ENCODE measurements at places on chromosomes 12 and 14.

GRCh38 chr12:57899010-57899662, 42.2 kb upstream of the ATP23 start:
- no peak for DNase-seq

DNA sequence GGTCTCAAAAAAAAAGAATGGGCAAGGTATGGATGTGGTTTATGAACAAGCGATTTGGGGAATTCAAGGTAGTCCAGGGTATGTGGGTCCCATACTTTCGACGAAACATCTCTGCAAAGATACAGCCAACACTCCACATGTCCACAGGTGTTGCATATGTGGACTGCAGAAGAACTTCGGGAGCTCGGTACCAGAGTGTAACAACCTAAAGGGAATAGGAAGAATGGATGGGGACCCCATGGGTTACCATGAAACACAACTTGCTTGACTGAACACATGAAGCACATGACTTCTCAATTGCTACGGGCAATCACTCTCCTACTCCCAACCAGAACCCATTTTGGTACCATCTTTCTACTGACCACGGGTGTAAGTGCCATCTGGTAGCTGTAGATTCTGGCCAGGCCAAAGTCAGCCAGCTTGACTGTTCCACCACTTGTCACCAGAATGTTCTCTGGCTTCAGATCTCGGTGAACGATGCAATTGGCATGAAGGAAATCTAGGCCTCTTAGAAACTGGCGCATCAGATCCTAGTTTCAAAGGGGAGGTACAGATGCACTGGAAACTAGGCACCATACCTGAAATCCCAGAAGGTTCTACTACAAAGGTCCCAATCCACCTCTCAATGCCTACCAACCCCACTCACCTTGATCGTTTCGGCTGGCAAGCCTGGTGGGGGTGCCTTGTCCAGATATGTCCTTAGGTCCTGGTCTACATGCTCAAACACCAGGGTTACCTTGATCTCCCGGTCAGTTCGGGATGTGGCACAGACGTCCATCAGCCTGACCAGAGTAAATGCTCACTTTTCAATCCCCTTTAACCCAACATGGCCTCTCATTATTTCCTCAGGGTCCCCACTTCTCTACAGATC, 1.3 kb downstream of the CDK4 start:
- DNase-seq, result no peak

GRCh38 chr12:114340231-114340630, 65.7 kb downstream of the TBX5 start:
- no peak for DNase-seq

DNA sequence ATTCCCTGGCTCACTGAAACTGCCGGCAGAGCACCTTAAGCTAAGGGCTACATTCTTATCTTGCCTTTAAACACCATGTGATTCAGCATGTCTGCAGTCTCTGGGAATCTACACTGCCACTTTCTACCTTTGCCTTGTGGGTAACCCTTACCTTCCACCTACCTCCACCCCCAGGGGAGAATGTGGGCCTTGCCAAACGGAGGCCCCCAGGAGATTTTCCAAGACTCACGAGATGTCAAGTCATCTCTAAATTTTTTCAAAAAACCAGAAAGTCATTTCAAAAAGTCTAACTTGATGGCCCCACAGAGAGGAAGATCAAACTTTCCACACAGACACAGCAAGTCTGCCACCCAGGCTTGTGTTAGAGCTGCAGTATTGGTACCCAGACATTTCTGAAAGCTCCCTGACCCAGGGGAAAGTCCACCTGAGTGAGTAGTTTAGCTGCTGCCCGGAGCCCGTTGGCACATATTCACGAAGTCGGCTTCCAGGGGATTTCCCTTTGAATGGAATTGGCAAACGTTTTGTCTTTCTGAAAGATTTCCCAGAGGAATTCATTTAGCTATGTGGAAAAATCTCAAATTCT, 4.7 kb upstream of the PSMA6 start:
- DNase-seq, result no peak

- DNase-seq, result no peak
Observed at GRCh38 chr12:54561164-54561563, 11.8 kb downstream of the PDE1B start.

All from bone marrow (tissue), 2 donors.